ENCODE measurements at places on chromosomes 3 and 15.

- no peak for DNase-seq
Observed at GRCh38 chr3:52769786-52770455, 819 bp downstream of the NEK4 start.

- no peak for DNase-seq
Observed at GRCh38 chr3:148698190-148698810, 597 bp downstream of the AGTR1 start.

- no peak for DNase-seq
Observed at GRCh38 chr3:25621087-25621486, 43.6 kb downstream of the TOP2B start.

- DNase-seq = no peak
Observed at GRCh38 chr3:123158899-123159390, 42.8 kb upstream of the SEC22A start.

DNA sequence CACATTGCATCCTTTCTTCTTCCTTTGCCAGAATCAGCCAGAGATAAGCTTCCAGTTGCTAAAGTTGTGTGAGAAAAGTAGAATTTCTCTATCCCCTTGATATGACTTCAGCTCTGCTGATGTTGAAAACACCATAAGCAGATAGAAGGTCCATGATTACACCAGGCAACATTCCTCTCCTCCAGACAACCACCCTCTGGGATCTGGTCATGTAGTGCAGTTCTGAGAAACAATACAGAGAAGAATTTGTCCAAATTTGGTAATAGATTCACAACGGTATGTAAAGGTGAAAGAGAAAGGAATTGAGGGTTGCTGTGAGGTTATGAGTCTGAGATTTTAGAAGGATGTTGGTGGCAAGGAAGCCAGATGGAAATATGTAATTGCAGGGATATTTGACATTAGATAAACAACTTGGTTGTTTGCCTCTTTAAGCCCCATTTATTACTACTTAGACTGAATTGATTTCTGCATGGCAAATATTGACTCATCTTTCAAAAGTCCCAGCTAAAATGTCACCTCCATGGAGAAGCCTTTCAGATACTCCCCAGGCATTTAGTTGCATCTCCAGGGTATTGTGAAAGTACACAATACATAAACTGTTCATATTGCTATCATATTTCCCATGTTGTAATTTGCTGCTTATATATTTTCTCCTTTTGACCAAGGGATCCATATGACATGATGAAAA, 134.9 kb downstream of the GAP43 start:
- DNase-seq = peak; percentile 22

Measured in fibroblast of skin of back (primary cell).